ENCODE measurements at places on chromosomes 16 and 17.

DNA sequence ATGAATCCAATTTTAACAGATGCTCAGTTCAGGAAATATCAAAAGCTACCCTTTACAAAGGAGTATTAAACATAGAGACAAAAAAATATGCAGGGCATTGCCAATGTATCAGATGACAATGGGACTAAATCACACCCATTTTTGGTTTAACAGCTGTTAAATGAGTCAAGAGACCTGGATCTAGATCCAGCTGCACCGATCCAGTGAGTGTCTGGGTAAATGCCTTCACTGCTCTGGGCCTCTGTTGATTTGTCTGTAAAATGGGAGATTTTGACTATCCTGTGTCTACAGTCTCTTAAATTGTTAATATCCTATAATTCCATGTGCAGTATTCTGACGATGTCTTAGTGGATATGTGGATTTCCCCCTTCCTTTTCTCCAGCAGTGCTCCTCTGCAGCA, 16.4 kb downstream of the KRT23 start:
- no peak for DNase-seq

GRCh38 chr16:23930791-23931190, 95.0 kb downstream of the PRKCB start:
- DNase-seq = no peak

GRCh38 chr17:73823684-73824083, 179.4 kb upstream of the SDK2 start:
- no peak for DNase-seq

- no peak for DNase-seq
Observed at GRCh38 chr16:86928523-86929011, 350.2 kb downstream of the FOXL1 start.

DNA sequence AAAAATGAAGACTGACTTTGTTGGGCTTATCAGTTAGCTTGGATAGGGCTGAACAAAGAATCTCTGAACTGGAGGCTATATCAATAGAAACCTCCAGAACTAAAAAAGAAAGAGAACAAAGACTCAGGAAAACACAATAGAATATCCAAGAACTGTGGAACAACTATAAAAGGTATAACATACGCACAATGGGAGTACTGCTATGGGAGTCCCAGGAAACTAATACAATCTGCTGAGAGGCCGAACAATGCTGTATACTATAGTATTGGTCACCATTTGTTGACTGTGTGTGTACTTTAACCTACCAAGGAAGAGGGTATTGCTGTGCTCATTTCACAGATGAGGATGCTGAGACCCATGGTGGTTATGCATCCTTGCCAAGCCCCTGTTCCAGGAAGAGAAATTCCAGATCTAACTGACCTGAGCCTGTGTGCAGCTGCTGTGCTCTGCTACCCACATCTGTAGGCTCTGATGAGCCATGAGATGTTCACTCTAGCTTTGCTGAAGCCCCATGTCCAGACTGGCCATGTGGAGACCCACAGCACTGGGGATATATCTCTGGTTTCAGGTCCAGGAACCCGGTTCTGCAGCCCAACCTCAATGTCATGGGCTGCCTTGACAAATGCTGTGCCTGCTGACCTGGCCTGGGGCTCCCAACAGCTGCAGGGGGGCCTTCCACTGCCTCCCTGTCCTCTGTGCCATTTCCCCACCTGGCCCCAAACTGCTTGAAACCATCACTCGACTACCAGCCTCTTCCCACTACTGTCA, 254.3 kb upstream of the TNRC6C start:
- DNase-seq = no peak

DNA sequence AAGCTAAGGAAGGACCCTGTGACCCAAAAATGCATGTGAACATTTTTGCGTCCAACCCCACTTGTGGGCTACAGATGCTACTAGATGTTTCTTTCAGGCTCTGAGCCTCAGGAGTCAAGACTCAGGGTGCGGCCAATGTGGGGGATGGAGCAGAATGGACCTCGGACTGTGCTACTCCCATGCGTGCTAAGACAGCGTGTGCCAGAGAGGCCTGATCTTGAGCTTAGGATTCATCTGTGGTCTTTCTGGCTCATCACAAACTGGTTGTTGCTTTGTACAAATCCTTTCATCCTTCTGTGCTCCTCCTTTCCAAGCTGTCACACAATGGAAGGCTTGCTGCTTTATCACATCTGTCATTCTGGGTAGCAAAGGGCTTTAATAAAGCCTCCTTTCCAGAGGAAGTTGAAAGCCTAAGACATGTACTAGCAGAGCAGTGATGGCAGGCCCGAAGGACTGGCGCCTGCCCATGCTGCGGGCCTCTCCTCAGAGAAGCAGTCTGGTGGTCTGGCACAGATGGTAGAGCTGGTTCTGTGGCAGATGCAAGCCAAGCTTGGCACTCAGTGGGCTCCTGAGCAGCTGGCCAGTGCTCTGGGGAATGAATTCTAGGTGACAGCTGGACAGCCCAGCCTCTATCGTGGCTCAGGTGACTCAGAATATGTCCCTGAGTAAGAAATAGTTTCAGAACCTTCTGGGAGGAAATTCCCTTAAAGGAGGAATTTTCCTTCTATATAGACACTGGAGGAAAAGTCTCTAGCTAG, 27.8 kb downstream of the COG4 start:
- no peak for DNase-seq

DNA sequence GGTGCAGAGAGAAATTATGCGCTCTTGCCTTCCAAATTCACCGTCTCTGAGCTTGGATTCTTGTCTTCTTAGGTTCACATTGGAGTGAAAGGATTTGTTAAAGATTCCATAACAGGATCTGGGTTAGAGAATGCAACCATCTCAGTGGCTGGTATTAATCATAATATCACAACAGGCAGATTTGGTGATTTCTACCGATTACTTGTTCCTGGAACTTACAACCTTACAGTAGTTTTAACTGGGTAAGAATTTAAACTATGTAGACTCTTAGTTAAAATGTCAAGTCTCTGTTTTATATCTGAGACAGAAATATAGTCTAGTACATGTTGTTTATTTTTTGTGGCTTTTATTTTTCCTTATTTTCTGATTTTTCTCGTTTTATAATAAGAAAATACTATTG, 42.9 kb downstream of the CPD start:
- DNase-seq = no peak

DNA sequence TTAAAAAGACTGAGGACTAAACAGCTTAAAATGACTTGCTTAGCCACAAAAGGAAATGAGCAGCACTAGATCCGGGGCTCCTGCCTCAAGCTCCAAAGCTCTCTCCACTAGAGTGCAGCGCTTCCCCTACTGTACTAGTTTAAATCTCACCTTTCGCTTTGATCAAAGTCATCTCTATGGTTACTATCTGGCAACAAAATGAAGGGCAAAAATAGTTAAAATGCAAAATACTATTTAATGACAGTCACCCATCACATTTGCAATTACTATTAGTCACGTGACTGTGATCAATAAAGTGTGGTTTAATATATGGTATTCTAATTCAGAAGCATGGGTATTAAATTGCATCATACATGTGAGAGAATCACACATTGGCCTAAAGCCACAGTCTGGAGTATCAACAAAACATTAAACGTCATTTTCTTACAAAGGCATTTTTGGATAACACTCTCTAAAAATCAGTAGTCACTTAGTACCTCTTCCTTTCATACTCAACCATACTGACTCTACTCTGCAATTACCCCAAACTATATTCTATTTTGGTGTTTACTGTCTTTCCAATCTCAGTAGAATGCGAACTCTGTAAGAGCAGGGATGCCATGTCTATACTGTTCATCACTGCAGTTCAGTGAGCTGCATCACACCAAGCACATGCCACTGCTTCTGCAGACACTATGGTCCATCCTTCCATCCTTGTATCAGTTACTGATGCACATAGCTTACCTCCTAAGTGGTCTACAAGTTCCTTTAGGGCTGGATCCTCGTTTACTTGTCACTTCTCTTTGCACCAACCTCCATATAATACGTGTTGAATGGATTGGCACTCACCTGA, 6.2 kb downstream of the PSMD12 start:
- no peak for DNase-seq

DNA sequence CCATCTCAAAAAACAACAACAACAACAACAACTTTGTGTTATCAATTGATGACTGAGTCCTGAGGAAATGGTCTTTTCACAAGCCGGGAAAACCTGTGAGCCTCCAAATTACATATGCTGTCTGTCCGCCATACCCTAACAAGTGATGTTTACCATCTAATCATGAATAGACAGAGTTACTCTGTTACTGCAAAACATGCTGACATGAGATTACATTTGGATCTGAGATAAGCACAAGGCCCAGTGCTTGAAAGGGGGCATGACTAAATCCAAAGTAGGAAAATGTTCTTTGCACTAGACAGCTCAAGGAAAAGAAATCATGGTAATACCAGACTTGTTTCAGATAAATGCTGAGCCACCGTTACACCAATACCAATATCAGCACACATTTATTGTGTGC, 8.6 kb upstream of the ATXN1L start:
- no peak for DNase-seq

DNA sequence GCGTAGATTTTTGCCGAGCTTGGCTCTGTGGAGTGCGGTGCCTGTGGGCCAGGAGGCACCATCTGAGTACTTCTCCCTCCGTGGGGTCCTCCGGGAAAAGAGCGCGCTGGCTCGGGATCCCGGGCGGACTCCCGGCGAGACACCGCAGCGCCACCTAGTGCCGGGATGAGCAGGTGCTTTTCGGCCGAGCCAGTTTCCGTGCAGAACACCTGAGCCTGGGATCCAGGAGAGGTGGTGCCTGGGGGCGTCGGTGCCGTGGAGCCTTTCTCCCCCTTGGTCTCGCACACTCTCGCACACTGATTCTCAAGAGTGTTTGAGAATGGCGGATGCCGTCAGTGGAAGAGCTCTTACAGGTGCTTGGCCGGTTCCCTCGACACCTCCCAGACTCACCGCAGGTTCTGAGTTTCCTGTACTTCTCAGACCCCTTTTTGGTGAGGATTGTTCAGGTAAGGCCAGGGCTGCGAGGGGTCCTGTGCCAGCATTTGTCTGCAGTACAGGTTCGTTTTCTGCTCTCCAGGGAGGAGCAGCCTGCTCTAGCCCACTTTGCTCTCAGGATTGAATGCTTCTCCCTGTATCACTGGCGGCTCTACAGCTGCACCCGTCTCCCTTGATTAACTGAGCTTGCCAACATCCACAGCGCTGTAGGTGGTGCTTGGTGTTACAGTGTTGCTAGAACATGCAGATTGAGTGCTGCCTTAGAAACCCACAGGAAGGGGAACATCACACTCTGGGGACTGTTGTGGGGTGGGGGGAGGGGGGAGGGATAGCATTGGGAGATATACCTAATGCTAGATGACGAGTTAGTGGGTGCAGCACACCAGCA, 23.3 kb downstream of the TBCD start:
- DNase-seq = peak; percentile 39

GRCh38 chr16:64242492-64242891, 879.4 kb downstream of the CDH11 start:
- DNase-seq = no peak

- DNase-seq = no peak
Observed at GRCh38 chr17:43217614-43218087, 6.0 kb downstream of the TMEM106A start.
